Urothelium cell line (cell line): ENCODE measurements at places on chromosomes 2 and 18.
A peak's percentile ranks its signal among the peaks of the same experiment; 100 is the strongest.

DNA sequence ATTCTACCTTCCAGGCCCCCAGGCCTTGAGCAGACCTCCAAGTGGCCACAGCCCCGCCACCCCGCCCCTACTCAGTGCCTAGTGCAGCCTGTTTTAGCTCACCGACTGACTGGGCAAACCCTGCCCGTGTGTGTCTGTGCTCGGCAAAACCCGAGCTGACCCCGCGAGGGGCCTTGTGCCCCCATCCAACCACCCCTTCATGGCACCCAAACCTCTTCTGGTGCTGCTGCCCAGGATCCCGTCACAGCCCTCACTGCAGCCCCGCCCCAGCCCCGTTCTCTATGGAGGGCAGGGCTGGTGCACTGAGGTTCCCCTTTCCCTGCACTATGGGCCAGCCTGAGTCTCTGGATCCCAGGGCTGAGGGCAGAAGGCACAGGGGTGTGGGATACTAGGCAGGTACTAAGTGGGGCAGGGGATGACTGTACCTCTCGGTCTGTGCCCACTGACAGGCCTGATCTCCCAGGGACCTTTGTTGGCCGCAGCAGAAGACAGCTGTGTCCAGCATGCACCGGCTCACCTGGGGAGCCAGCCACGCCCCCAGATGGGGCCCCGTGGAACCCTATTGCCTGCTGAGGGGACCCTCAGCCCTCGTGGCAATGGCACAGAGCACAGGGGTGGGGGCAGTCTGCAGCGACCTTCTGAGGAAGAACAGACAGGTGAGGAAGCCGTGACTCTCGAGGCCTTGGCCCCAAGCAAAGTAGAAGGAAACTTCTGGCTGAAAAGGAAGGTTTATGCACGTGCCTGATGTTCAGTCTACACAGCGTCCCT, 69.9 kb upstream of the OTOS start:
- DNase-seq, result no peak

- no peak for DNase-seq
Observed at GRCh38 chr2:239873656-239874635, 151.2 kb downstream of the NDUFA10 start.

DNA sequence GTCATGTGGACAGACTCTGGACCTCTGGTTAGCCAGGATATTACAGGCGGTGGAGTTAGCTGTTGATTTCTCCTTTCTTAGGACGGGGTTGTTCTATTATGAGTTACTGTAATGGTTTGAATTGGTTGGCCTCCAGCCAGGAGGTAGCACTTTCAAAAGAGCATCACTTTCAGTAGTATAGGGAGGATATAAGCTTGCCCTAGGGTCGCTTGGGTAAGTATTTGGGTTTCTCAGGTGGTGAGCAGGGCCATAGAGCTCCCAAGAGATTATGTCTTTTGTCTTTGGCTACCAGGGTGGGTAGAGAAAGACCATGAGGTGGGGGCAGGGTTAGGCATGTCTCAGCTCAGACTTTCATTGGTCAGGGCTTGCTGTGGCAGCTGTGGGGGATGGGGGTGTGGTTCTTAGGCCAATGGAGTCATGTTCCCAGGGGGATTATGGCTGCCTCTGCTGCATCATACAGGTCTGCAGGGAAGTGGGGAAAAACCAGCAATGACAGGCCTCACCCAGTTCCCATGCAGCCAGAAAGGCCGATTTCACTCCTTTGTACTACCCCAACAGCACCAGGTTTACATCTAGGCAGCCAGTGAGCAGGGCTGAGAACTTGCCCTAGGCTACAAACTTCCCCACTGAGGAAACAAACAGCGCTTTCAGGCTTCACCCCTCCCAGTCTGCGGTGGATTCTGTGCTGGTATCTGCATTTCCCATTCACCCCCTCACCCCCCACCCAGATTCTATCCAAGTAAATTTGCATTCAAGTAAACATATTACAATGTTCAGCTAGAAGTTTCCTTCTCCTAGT, 89.4 kb upstream of the SLC38A11 start:
- DNase-seq, result no peak

GRCh38 chr2:56025469-56026193, 102.0 kb upstream of the EFEMP1 start:
- no peak for DNase-seq

DNA sequence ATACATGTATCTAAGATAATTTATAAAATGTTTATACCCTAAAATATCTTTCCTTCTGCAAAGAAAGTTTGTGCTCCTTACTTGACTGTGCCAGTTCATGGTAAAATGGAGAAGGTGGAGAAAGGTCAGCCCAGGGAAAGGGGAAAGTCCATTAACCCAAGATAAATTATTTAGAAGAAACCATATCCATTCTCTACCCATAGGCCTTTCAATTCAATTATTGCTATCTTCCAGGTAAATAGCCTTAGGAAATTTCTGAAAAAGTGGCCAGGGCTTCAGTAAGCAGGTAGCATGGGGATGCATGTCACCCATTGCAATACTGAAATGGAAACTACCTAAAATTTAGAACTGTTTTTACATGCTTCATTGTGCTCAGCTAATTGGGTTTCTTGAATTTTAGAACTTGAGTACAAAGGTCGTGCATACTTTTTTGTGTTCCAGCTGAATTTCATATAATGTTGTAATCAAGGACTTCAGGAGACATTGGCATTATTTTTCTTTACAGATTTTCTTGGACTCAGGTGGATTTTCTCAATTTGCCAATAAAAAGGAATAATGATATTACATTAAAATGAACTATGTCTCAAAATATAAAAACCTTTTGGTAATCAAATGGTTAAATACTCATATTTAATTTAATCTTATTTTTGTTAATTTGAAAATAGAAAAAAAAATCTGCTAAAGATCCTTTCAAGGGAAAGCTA, 124.9 kb downstream of the CSRNP3 start:
- DNase-seq, result no peak

DNA sequence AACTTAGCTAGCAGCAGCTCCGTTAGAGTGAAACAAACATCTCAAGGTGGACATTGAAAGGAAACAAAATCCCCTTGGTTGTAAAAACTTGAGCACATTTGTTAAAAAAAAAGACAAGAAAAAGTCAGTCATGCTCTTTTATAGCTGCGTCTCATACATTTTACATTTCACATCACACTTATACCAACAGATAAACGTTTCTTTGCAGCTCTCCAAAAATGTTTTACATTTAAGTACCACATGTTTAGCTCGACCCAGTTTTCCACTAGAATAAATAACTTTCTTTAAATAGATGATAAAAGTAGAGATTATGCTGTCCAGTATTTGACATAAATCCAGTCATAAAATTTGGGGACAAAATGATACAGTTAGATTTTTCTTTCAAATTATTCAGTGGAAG, 297.0 kb upstream of the ST6GAL2 start:
- DNase-seq, result no peak

DNA sequence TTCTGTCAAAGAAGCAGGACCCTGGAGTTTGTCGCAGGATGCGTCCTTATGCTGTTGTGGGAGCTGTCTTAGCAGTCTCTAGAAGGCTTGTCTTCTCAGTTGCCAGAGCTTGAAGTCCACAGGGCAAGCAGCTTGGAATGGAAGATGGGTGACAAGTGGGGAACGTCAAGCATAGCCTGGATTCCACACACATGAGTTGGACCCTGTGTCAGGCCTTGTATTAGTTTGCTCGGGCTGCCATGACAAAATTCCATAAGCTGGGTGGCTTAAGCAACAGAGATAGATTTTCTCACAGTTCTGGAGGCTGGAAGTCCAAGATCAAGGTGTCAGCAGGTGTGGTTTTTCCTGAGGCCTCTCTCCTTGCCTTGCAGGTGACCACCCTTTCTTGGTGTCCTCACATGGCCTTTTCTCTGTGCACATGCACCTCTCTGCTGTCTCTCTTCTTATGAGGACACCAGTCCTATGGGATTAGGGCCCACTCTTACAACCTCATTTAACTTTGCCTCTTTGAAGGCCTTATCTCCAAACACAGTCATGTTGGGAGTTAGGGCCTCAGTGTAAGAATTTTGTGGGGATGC, 51.3 kb downstream of the THNSL2 start:
- DNase-seq, result no peak

- peak; percentile 54 for DNase-seq
Observed at GRCh38 chr2:46657042-46657504, 177.7 kb downstream of the TMEM247 start.

- DNase-seq, result no peak
Observed at GRCh38 chr2:69549421-69549820, 94.1 kb downstream of the AAK1 start.

GRCh38 chr2:79375817-79376216, 137.0 kb upstream of the CTNNA2 start:
- no peak for DNase-seq

DNA sequence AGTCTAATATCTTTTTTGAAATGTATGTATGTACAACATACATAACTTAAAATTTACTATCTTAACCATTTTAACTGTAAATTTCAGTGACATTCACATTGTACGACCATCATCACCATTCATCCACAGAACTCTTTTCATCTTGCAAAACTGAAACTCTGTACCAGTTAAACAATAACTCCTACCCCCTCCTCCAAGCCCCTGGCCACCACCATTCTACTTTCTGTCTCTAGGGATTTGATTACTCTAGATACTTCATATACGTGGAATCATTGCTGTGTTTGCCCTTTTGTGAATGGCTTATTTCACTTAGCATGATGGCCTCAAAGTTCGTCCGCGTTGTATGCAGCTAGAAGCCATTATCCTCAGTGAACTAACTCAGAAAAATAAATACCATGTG, 217.0 kb downstream of the METTL4 start:
- DNase-seq, result no peak

- no peak for DNase-seq
Observed at GRCh38 chr2:222649801-222650200, 6.1 kb downstream of the FARSB start.

GRCh38 chr18:13399511-13399910, 181.0 kb downstream of the LDLRAD4 start:
- DNase-seq, result no peak

DNA sequence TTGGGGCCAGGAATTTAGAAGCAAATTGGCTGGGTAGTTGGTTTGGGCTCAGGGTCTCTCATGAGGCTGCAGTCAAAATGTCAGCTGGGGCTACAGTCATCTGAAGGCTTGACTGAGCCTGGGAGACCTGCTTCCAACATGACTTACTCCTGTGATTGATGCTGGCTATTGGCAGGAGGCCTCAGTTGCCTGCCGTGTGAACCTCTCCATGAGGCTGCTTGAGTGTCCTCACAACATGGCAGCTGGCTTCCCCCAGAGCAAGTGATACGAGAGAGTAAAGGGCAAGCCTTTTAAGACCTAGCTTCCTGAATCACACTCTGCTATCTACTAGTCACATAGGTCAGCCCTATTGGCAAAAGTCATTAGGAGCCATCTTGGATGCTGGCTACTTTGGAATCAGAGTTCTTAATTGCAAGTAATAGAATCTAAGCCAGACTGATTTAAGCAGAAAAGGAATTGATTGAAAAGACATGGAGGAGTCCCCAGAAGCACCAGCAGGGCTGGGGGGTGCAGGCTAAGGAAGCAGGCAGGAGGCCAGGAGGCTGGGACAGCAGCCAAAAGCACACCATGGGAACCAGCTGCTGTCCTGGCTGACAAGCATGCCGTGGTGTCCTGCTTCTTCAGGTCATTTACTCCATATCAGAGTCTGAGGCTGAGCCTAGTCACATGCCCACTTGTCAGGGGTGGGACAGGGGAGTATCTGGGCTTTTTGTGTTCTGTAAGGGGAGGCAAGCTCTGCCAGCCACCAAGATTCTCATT, 7.8 kb upstream of the GIGYF2 start:
- DNase-seq, result no peak

DNA sequence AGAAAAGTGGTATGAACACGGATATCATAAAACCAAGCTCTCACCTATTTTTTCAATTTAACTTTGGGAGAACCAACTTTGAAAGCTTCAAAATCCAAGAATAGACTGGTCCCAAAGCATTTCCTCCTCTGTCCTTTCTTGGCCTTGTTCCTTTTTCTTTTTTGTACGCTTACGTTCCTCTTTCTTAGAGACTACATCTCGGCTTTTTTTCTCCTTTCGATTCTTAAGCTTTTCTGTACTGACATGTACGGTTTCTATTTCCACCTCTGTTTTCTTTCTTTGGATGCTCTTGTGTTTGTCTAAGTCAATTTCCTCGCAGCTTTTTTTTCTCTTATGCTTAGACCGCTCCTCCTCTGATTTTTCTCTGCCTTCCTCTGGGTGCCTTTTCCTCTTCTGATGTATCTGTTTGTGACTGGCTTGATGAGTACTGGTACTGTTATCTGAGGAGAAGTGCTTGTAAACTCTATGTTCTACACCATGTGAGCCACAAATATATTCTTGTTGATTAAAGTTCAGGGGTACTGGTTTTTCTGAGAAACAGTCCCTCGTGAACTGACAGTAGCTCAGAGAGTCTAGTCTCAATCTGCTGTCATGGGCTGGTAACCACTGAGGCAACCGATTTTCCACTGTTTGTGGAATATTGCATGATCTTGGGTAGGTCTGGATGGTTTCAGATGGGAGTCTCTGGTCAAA, 11.5 kb upstream of the RNU2-63P start:
- no peak for DNase-seq

DNA sequence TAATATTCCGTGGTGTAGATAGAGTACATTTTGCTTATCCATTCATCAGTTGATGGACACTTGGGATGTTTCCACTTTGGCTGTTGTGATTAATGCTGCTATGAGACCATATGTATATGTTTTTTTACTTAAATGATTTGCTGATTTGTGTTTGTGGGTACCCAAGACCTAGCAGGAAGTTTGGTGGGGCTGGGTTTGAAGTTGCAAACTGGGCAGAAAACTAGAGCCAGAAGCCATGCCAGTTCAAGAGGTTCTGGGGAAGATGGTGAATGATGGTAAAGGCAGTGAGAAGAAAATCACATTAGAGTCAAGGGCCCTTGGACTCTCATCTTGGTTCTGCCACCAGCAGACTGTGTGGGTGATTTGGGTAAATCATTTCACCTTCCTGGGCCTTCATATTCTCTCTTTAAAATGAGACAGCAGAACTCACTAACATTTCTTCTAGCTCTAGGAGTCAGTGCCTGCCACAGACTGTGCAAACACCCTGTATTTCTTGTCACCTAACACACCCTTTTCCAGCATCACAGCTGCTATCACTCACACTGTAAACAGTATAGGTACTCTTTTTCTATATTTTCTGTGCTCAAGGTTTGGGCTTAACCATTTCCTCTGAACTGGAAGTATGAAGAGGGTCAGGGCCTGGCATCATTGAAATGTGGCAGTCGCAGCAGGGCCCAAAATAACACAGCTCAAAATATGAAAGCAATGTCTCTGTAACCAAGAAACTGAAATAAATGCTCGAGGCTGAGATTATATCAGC, 8.4 kb upstream of the CTLA4 start:
- no peak for DNase-seq

- DNase-seq, result no peak
Observed at GRCh38 chr18:32775628-32776027, 2.8 kb upstream of the KLHL14 start.

GRCh38 chr2:102251042-102251848, 60.1 kb upstream of the IL1RL1 start:
- DNase-seq, result no peak

GRCh38 chr2:105224444-105224843, 17.1 kb upstream of the GPR45 start:
- no peak for DNase-seq

DNA sequence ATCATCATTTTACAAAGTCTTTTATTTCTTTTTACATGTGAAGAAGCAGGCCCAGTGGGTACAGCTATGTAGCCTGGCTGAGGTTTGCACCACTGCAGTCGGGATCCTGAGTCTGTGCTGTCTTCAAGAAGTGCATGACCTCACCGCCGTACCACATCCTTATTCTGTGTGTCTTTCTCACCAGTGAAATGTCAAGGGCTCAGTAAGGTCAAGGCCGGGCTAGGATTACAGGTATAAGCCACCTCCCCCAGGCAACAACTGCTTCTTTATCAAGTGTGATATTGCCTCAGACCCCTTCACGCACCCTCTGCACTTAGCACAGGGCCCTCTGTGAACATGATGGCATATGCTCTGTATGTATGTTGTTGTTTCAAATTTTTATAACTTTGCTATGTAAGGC, 76.7 kb downstream of the PIEZO2 start:
- DNase-seq, result no peak
